ENCODE measurements at places on chromosomes 3 and 15.

DNA sequence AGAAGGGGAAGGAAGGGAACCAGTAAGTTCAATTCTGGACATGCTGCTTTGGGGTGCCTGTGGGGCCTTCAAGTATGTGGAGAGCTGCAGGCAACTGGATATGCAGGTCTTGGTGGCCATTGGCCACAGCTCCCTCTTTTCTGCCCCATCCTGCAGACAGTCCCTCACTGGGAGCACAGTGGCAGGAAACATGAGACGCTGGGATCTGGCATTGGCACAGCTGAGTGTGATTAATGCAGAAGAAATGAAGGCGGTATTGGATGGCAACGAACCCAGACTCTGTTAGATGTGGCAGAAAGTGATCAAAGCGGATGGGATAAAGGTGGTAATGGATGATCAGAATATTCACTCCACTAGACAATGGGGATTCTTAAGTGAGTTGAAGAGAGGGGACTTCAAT, 23.2 kb upstream of the VPS8 start:
- no peak for DNase-seq

GRCh38 chr3:20288050-20288449, 102.0 kb upstream of the SGO1 start:
- DNase-seq = no peak

DNA sequence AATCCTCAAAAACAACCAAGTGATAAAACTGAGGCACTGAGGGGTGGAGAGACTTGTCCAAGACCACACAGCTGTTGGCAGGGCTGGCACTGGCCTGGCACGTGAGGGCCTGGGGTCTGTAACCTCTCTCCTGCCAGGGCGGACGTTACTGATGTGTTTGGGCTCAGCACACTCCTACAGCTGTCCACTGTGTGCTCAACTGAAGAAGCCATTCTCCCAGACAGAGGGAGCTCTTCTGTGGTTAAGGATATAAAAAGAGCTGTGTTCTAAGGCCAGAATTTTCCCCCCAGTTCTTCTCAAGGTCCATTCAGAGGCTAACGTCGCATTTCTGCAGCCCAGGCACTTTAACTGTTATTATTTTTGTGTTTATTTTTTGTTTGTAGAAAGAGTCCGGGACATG, 429.0 kb upstream of the ATP11B start:
- DNase-seq = no peak

GRCh38 chr3:191329654-191330529, at the start of gene UTS2B:
Gene UTS2B, minus strand, starts transcription at chr3:191330526. Its CDS starts 48,337 bp downstream, at chr3:191282189.
- peak; percentile 67 for DNase-seq

- DNase-seq = no peak
Observed at GRCh38 chr3:9067352-9067975, 104.2 kb upstream of the RAD18 start.

- no peak for DNase-seq
Observed at GRCh38 chr3:110664148-110664547, 407.5 kb upstream of the NECTIN3 start.

Measured in NCI-H2107 (cell line).